ENCODE measurements at places on chromosomes 4 and X.

- H3K27ac ChIP-seq, result no peak overlapping the region
- H3K27me3 ChIP-seq, result no peaks in the 10 kb centered on the region
- no peaks in the 10 kb centered on the region for H3K4me1 ChIP-seq
- no peak overlapping the region for H3K4me3 ChIP-seq
- H3K36me3 ChIP-seq, result no peaks in the 10 kb centered on the region
- no peak for DNase-seq
These were observed 123.3 kb downstream of the SLC10A7 start for GRCh38 chr4:146398404-146398803.

GRCh38 chr4:83536362-83537272, 709 bp downstream of the GPAT3 start:
- peak; percentile 10 for DNase-seq
- H3K36me3 ChIP-seq, result no peaks in the 10 kb centered on the region
- H3K27me3 ChIP-seq, result peaks cover 73% of the 10 kb centered on the region
- H3K4me1 ChIP-seq, result peaks cover 21% of the 10 kb centered on the region
- H3K27ac ChIP-seq, result no peak overlapping the region

GRCh38 chr4:112766422-112766821, 129.5 kb downstream of the LARP7 start:
- no peak overlapping the region for H3K4me3 ChIP-seq
- H3K27me3 ChIP-seq, result no peaks in the 10 kb centered on the region
- H3K4me1 ChIP-seq, result peaks cover 42% of the 10 kb centered on the region
- DNase-seq, result peak; percentile 40
- no peak overlapping the region for H3K27ac ChIP-seq

DNA sequence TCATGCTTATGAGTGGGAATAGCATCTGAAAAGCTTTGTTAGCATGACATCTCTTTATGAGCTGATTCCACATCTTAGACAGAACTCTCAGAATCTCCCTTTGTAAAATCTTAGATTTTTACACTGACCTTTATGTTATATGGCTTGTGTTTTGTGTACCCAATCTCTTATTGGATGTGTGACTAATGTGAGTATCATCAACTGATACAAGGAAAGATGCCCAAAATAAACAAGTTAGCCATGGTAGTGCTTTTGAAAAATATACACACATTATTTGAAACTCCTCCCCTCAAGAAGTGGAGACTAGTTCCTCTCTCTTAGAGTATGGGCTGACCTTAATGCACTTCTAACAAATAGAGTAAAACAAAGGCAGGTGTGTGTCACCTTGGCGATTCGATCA, 160.1 kb upstream of the NRK start:
- DNase-seq, result no peak
- no peaks in the 10 kb centered on the region for H3K36me3 ChIP-seq
- H3K27me3 ChIP-seq, result no peaks in the 10 kb centered on the region

GRCh38 chr4:64520421-64520820, 111.2 kb upstream of the TECRL start:
- no peaks in the 10 kb centered on the region for H3K27me3 ChIP-seq
- peaks cover 17% of the 10 kb centered on the region for H3K4me1 ChIP-seq
- H3K4me3 ChIP-seq, result no peak overlapping the region
- no peak overlapping the region for H3K27ac ChIP-seq
